ENCODE measurements at places on chromosomes 1 and 21. TPM values are rescaled to one million over a fixed set of nuclear protein-coding genes. Genes with fewer than 3 reads are reported as not detected.

The CTSS gene
- 37.9 TPM for total RNA-seq

The WDR64 gene
- total RNA-seq: not detected

The PRDM2 gene
- total RNA-seq: 44.1 TPM

The PRR9 gene
- total RNA-seq: not detected

The KLHDC7A gene
- total RNA-seq: 7.8 TPM

The LCE1F gene
- not detected for total RNA-seq

The IL10 gene
- total RNA-seq: 2.3 TPM

The ETV3L gene
- not detected for total RNA-seq

The IL19 gene
- not detected for total RNA-seq

The TOR3A gene
- total RNA-seq: 30.0 TPM

DNA sequence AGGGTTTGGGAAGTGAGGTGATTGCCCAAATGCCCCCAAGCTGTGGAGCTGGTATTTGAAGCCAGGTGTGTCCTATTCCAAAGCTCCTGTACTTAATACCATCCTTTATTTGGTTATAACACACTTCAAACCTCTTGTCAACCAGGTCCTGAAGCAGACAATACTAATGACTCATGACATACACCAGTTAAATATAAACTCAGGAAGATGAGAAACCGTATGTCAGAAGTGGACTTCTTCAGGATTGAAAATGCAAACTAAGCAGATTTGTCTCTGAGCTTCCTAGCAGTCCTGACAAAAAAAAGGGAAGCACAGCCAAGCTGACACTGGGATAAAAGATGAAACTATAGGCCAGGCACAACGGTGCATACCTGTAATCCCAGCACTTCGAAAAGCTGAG, 70.6 kb downstream of the ALPL start:
- H3K27me3 ChIP-seq: no peaks in the 10 kb centered on the region
- H3K36me3 ChIP-seq: no peaks in the 10 kb centered on the region
- no peaks in the 10 kb centered on the region for H3K4me1 ChIP-seq
- DNase-seq: no peak

GRCh38 chr1:192235127-192235526, 76.9 kb downstream of the RGS18 start:
- DNase-seq: no peak
- no peak overlapping the region for H3K4me3 ChIP-seq
- H3K27me3 ChIP-seq: no peaks in the 10 kb centered on the region
- no peaks in the 10 kb centered on the region for H3K36me3 ChIP-seq

DNA sequence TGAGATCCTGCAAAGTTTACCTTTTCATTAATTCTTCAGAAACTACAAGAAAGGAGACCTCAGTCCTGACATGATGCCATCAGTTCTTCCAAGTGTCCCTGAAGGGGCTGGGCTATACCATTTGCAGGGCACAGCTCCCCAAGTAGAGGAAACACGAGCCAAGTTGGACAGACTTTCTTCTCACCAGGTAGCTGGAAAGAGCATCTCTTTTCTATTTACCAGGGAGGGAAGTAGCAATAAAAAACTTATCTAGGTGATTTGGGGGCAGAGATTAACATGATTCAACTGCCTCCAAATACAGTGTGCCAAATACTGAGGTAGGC, 103.9 kb upstream of the KCND3 start:
- H3K4me3 ChIP-seq: no peak overlapping the region
- no peak for DNase-seq
- H3K27me3 ChIP-seq: no peaks in the 10 kb centered on the region
- H3K27ac ChIP-seq: no peak overlapping the region
- no peaks in the 10 kb centered on the region for H3K4me1 ChIP-seq

- no peak overlapping the region for H3K27ac ChIP-seq
- no peak overlapping the region for H3K4me3 ChIP-seq
- no peak for DNase-seq
- no peaks in the 10 kb centered on the region for H3K4me1 ChIP-seq
Observed at GRCh38 chr1:76944942-76945341, 77.7 kb downstream of the ST6GALNAC5 start.

- no peaks in the 10 kb centered on the region for H3K4me1 ChIP-seq
- DNase-seq: no peak
- H3K27me3 ChIP-seq: no peaks in the 10 kb centered on the region
- H3K36me3 ChIP-seq: peaks cover 18% of the 10 kb centered on the region
Observed at GRCh38 chr1:225980005-225980836, 18.9 kb downstream of the SDE2 start.

GRCh38 chr1:94819945-94820746, at the start of gene SLC44A3:
Gene SLC44A3, plus strand, starts transcription at chr1:94820357. Its CDS starts 95 bp downstream, at chr1:94820452.
- H3K27me3 ChIP-seq: no peaks in the 10 kb centered on the region
- peaks cover 6% of the 10 kb centered on the region for H3K4me1 ChIP-seq
- H3K27ac ChIP-seq: peak within 1 kb of the TSS; percentile 48
- peak within 1 kb of the TSS; percentile 66 for H3K4me3 ChIP-seq
- peak; percentile 47 for DNase-seq

DNA sequence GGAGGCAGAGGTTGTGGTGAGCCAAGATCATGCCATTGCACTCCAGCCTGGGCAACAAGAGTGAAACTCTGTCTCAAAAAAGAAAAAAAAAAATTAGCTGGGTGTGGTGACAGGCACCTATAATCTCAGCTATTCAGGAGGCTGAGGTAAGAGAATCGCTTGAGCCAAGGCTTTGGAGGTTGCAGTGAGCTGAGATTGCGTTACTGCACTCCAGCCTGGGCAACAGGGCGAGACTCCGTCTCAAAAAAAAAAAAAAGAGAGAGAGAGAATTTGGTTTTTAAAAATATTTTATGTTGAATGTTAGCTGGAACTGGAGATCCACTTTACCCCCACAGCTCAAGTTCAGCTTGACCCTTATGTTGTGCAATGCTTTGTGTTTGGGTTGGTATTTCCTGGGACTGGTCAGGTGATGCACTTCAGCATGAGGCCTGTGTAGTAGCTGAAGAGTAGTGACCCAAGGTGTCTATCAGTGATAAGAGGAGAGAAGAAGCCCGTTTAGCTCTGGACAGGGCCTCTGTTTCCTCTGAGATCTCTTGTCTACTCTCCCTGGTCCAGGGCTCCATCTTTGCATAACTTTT, 36.8 kb upstream of the MACF1 start:
- H3K36me3 ChIP-seq: no peaks in the 10 kb centered on the region
- H3K27me3 ChIP-seq: no peaks in the 10 kb centered on the region
- DNase-seq: peak; percentile 80
- no peak overlapping the region for H3K4me3 ChIP-seq
- peaks cover 89% of the 10 kb centered on the region for H3K4me1 ChIP-seq

GRCh38 chr1:3590139-3590763, 21.1 kb downstream of the MEGF6 start:
- DNase-seq: peak; percentile 67
- no peaks in the 10 kb centered on the region for H3K27me3 ChIP-seq
- no peaks in the 10 kb centered on the region for H3K36me3 ChIP-seq
- no peak overlapping the region for H3K27ac ChIP-seq
- no peak overlapping the region for H3K4me3 ChIP-seq
- H3K4me1 ChIP-seq: peaks cover 11% of the 10 kb centered on the region

- H3K27ac ChIP-seq: no peak overlapping the region
- no peak overlapping the region for H3K4me3 ChIP-seq
- no peaks in the 10 kb centered on the region for H3K4me1 ChIP-seq
- DNase-seq: no peak
- H3K27me3 ChIP-seq: no peaks in the 10 kb centered on the region
Observed at GRCh38 chr1:51557168-51557567, 38.1 kb upstream of the EPS15 start.

DNA sequence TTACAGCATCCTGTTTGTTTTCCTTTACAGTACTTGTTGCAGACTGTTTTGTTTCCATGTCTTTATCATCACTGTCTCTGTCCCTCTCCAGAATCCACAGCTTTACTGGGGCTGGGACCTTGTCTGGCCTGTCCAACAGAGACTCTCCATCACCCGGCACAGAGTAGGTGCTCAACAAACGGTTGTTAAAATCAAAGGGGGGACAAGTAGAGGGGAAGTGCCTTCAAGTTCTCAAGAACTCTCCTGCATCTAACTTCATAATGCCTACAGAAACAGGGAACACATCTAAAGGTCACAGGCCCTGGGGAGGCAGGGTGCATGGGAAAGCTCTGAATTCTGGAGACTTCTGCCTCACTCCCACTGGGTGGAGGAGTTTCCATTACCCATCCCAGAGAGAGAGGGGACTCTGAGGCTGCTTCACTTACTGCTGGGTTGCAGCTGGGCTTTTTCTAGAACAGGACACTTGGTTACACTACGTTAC, 2.3 kb upstream of the ECE1 start:
- no peaks in the 10 kb centered on the region for H3K27me3 ChIP-seq
- peak overlapping the region; percentile 51 for H3K27ac ChIP-seq
- H3K4me3 ChIP-seq: no peak overlapping the region
- peaks cover 10% of the 10 kb centered on the region for H3K4me1 ChIP-seq

- DNase-seq: no peak
- H3K27ac ChIP-seq: no peak overlapping the region
- H3K4me1 ChIP-seq: no peaks in the 10 kb centered on the region
Observed at GRCh38 chr1:219626865-219627264, 14.0 kb upstream of the ZC3H11B start.

DNA sequence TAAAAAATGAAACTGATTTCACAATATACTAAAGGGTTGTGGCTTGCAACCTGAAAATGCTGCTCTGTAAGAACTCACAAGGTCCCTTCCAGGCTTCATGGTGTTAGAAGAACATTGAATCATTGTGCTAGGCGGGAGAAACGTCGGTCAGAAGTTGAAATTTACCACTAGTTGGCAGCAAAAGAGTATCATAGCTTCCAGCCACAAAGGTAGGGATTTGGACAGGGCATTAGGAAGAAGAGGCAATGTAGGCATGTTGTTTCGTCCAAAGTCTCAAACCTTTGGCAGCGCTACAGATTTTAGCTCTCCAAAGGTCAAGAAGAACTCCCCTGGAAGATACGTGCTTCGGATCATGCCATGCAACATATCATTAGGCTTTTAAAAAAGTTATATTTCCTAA, 62.5 kb upstream of the ZP4 start:
- H3K4me3 ChIP-seq: no peak overlapping the region
- H3K36me3 ChIP-seq: no peaks in the 10 kb centered on the region
- DNase-seq: no peak
- no peaks in the 10 kb centered on the region for H3K4me1 ChIP-seq

DNA sequence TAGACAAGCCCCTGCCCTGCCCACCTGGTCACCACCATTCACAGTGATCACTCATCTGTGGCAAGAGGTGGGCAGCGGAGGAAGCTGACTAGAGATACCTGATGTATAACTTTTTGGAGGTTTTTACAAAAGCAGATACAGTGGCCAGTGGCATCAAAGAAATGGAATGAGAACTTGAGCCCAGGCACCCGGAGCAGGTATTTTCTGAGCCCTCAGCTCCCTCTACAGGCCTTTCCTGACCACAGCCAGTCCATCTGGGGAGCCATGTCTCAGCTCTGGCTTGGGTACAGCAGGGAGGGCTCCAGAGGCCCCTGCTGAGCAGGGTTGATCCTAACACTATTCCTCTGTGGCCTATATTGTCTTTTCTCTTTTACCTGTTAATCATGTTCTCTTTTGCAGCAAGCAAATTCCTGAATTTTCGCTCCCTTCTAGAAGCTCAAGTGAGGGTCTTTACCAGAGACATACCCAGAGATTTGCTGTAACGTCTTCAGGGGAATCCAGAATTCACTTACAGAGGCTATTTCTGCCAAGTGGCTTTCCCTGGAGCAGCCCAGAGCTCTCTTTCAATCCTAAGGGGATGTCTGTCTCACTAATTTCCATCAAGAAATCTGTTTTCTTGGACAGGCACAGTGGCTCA, 27.3 kb downstream of the GPR157 start:
- no peak overlapping the region for H3K4me3 ChIP-seq
- no peaks in the 10 kb centered on the region for H3K4me1 ChIP-seq
- H3K27me3 ChIP-seq: no peaks in the 10 kb centered on the region
- DNase-seq: no peak
- H3K27ac ChIP-seq: no peak overlapping the region
- H3K36me3 ChIP-seq: peaks cover 15% of the 10 kb centered on the region

GRCh38 chr1:66951513-66951912, 26.7 kb downstream of the MIER1 start:
- peaks cover 5% of the 10 kb centered on the region for H3K4me1 ChIP-seq
- H3K27ac ChIP-seq: no peak overlapping the region
- H3K4me3 ChIP-seq: no peak overlapping the region
- DNase-seq: no peak
- peaks cover 9% of the 10 kb centered on the region for H3K36me3 ChIP-seq
- H3K27me3 ChIP-seq: no peaks in the 10 kb centered on the region

DNA sequence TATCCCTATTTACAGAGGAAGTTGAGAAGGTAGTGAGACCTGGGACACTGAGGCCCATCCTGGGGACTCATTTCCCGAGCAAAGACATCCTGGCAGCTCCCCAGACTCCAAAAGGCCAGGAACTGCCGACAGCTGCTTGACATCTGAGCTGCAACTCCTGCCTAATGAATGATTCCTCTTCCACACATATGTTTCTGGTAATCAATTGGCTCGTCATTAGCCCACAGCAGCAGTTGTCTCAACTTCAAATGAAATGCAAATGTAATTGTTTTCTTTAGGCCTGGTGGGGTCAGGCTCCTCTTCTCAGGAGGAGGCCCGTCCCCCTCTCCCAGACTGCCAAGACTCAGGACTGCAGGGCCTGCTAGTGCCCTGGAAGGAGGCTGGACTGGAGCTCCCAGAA, 61.8 kb upstream of the DISP3 start:
- no peaks in the 10 kb centered on the region for H3K27me3 ChIP-seq
- no peaks in the 10 kb centered on the region for H3K4me1 ChIP-seq
- H3K36me3 ChIP-seq: no peaks in the 10 kb centered on the region
- no peak overlapping the region for H3K4me3 ChIP-seq
- no peak for DNase-seq

GRCh38 chr1:61082311-61083012, at the start of gene NFIA:
Gene NFIA, plus strand, starts transcription at chr1:61082561.
- H3K27me3 ChIP-seq: no peaks in the 10 kb centered on the region
- H3K4me3 ChIP-seq: peak within 1 kb of the TSS; percentile 85
- peaks cover 52% of the 10 kb centered on the region for H3K4me1 ChIP-seq
- peak within 1 kb of the TSS; percentile 97 for H3K27ac ChIP-seq
- DNase-seq: peak; percentile 56
- H3K36me3 ChIP-seq: no peaks in the 10 kb centered on the region

DNA sequence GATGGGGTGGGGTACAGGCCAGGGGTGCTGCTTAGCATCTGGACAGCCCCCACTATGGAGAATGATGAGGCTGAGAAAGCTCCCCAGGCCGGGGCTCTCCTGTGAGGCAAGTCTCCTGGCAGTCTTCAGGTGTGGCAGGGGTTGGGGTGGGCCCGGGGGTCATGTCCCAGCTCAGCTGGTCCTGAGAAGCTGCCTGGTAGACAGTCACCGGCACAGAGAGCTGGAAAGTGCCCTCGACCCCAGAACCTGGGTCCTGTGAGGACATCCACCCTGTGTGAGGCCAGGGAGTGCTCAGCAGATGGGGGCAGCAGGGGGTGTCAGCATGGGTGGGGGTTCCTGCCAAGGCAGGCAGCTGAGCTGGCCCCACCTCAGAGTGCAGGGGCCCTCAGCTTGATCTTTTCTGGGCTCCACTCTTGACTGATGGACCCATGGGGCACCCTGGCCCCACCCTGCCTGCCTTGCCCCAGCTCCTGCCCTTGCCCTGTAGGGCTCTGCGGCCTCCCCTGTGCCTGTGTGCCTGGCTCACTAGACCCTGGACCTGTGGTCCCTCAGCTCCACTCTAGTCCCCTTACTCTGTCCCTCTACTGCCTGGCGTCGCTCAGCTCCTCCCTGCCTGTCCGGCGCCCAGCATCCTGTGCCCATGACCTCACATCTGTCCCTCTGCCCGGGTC, 5.8 kb downstream of the IBA57 start:
- DNase-seq: no peak
- H3K27ac ChIP-seq: no peak overlapping the region
- H3K4me3 ChIP-seq: no peak overlapping the region
- peaks cover 7% of the 10 kb centered on the region for H3K4me1 ChIP-seq
- H3K36me3 ChIP-seq: peaks cover 7% of the 10 kb centered on the region
